ENCODE measurements at places on chromosomes 13 and 19.
A peak's percentile ranks its signal among the peaks of the same experiment; 100 is the strongest.

- DNase-seq: no peak
Measured at GRCh38 chr13:64723724-64724123, 2506.4 kb downstream of the PCDH9 start.

GRCh38 chr13:24005755-24006281 is 108.5 kb upstream of the C1QTNF9B start:
- no peak for DNase-seq

DNA sequence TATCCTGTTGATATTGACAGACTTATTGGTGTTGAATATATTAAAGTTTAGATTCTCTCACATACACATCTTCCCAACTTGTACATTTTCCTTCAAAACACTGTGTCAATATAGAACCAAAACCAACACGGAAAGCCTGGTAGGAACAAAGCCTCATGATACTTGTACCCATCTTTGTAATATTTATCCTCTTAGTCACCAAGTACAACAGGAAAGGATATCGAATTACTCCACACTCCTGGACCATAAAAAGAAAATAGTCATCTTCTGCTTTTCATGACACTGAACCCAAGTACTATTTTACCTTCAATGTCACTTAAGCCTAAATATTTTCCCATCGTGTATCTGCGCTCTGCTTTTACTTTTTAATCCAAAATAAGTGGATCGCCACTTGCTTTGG is 702.9 kb upstream of the PCDH9 start:
- no peak for DNase-seq

GRCh38 chr19:20254121-20254520 is 87.1 kb downstream of the ZNF486 start:
- no peak for DNase-seq

- DNase-seq: no peak
Measured at GRCh38 chr13:113820813-113821651, 42.8 kb downstream of the GAS6 start.

GRCh38 chr13:113855931-113856715 is 7.8 kb downstream of the GAS6 start:
- no peak for DNase-seq

GRCh38 chr19:46000491-46001246 is 5.4 kb downstream of the CCDC61 start:
- DNase-seq: peak; percentile 84

- no peak for DNase-seq
Measured at GRCh38 chr13:76656500-76656899, 229.7 kb downstream of the KCTD12 start.

DNA sequence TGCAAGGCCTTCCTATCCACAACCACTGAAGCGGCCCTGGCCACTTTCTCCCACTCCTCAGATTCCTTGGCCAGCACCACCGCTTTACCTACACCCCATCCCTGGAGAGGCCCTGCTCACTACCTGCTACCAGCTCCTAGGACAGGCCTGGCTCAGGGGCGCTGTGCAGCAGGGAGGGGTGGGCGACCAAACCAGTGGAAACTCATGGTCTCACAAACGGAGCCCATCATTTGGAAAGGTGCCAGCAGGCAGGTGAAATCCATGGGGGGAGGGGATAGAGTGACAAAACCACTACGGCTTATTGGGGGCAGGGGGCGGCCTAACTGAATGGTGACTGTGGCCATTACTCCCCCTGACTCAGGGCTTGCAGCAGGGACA is 27.6 kb downstream of the C19orf47 start:
- no peak for DNase-seq

DNA sequence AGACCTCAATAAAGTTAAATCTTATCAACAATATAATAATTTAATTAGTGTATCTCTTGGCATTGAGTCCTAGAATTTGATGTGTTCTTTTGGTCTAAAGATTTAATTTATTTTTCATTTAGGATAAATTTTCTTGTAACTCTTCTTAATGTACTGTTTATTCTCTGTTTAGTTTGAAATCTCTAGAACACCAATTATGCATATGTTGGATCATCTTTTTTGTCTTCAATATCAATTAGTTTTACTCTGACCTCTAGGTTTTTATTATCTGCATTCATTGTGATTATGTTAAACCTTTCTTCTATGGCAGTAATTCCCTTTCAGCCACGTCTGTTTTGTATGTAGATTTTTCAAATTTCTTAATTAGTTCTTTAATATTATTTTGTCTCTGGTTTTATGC is 93.8 kb upstream of the ARHGEF7 start:
- DNase-seq: no peak

DNA sequence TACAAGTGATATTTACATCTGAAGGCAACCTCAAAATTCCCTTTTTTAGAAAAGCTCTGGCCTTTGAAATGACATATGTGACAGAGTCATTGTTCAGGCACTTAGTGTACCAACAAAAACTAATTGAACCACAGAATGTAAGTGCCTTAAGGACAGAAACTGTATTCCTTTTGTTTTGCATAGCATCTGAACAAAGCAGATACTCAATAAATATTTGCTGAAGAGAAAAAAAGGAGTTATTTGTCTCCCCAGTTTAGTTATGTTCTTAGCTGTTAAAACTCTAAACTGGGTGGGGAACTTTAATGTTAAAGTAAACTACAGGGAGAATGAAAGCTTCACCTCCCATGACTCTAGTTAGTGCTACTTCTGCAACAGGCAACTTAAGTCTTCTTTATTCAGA is 56.8 kb upstream of the KLF5 start:
- DNase-seq: no peak
